Neuronal stem cell (in vitro differentiated cells): ENCODE measurements at places on chromosomes 12 and 14.
A peak's percentile ranks its signal among the peaks of the same experiment; 100 is the strongest.

- peak; percentile 5 for DNase-seq
These were observed 569 bp upstream of the RGS6 start for GRCh38 chr14:71931492-71932228.

GRCh38 chr14:68477461-68478085, 315.3 kb downstream of the ZFP36L1 start:
- no peak for DNase-seq

GRCh38 chr12:64518396-64518795, 66.5 kb downstream of the TBK1 start:
- no peak for DNase-seq

GRCh38 chr12:31865023-31865422, 94.2 kb upstream of the RESF1 start:
- no peak for DNase-seq

GRCh38 chr14:67584978-67585377, 15.1 kb downstream of the PIGH start:
- DNase-seq = no peak

- DNase-seq = no peak
These were observed 198.6 kb downstream of the BCL11B start for GRCh38 chr14:99073431-99073830.

DNA sequence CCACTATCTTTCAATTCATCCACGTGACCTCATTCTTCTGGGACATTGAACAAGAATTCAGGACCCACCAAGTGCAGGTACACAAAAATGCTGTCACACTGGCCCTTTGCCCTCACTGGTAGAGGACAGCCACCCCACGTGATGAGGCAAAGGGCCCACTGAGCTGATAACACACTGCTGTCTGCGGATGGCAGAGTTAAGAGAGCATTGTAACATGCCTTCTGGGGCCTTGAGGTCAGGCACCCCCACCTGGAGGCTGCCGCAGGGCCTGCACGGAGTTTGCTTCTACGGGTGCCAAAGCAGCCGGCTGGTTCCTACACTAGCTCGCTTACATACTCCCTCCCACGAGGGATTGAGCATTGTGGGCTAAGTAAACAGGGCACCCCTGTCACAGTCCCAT, 101.0 kb downstream of the LRIG3 start:
- DNase-seq = no peak

DNA sequence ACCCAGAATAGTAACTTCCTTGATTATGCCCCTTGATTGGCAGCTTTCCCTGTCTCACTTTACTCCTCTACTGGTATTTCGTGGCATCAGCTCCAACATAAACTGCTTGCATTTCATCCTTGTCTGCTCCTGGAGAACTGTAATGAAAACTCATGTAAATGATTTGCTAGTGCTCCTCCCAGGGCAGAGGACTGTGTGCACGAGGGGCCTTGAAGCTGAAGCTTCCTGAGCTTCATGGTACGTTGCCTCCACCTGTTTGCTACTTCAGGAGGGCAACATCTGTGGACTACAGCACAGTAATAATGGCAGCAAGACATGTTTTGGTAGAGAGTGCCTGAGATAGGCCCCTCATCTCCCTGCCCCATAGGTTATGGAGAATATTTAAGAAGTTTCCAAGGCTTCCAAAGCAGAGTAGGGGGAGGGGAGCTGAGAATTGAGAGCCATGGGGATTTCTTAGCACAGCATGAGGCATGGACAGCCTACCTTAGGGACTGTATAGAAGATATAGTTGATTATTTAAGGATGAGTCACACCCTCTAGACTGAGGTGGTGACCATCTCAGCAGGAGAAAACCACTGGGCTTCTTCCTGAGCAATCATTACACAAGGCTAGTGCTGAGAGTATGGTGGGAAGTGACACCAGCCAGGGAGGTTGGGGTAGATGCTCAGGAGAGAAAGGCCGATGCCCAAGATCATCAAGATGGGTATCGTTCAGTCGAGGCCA, 29.5 kb downstream of the CCDC198 start:
- DNase-seq = no peak

DNA sequence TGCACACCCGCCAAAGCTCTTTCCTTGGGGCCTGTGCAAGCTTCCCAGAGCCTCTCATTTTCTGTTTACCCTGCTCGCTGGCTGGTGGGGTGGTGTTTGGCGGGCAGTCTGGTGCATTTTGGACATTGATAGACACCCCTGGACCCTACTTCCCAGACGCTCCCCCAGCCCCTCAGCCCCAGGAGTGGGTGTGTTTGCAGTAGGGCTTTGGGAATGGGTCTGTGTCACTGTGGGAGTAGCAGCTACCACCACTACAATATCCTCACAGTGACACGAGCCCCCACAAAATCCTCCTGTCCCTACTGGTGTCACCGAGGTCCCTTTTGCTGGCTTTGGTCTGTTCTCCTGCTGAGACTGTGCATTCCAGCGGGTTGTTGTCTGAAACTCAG, 371.3 kb downstream of the TMEM121 start:
- no peak for DNase-seq

DNA sequence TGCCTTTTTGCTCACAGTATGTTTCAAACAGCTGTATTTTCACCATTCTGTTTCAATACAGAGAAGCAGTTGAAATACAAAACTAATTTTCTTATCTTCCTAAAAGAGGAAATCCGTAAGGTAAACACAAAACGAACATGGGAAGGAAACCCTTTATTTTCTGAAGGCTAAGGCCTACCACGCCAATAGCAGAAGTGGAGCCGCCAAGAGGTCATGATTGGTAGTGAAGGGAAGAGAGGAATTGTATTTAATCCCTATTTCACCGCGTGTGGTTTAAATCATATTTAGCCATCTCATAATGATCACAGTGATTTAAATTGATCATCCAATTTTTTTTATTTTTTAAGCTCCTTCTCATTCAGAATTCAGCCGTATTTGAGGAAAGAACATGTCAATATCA, 398.2 kb downstream of the PRKD1 start:
- no peak for DNase-seq
